ENCODE measurements at places on chromosomes 4 and X.

DNA sequence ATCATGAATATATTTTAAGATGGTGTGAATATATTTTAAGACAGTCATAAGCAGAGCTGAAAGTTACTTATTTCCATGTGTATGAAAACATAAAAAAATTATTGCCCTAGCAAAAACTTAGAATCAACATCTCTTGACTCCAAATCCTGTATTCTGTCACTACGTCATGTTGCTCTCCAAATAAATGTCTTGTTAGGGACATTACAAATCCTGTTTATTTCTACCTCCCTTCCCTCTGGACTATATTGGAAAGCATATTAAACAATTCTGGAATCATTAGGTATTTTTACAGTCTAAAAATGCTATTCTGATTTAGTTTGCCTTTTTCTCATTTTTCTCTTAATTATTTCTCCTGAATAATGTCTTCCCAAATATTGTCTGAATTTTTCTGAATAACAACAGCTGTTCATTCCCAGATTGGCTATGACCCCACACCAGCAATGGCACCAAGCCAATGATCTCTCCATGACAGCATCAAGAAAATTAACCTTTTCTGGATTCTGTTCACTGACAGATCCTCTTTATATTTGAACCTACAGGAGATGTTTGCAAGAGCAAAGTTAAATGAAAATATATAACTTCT, 523.1 kb downstream of the IQCM start:
- DNase-seq: no peak

DNA sequence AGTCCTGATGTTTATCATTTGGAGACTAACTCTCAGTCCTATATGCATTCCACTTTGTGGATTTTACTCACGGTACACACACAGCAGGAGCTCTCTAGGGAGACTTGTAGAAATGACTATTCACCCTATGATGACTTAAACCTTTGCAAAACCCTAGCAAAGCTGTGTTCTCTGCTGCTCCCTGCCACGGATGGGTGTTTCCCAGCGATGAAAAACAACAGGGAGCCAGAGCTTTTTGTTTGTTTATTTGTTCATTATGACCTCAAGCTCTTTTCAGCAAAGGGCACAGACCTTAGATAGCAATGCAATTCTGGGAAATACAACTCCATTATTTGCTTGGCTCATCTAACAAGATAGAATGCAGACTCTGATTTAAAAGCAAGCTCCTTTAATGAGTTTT, 156.6 kb downstream of the GRIA3 start:
- DNase-seq: no peak

GRCh38 chr4:1887052-1887451, 15.9 kb downstream of the NSD2 start:
- no peak for DNase-seq

DNA sequence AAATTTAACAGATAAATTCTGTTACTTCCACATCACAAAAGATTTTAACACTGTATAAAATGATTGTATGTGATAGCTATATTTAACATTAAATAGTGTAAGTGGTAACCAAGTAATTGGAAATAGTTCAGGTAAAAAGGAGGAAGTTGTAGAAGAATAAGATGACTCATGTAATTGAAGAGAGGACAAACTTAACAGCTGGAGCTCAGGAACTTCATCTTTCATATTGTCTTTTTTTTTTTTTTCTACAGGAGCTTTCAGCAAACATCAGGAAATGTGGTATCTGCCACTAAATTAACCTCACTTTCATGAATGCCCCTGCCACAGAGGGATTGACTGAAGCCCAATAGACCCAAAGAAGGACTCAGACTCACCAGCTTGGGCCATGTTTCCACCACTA, 188.4 kb upstream of the VEGFC start:
- no peak for DNase-seq

DNA sequence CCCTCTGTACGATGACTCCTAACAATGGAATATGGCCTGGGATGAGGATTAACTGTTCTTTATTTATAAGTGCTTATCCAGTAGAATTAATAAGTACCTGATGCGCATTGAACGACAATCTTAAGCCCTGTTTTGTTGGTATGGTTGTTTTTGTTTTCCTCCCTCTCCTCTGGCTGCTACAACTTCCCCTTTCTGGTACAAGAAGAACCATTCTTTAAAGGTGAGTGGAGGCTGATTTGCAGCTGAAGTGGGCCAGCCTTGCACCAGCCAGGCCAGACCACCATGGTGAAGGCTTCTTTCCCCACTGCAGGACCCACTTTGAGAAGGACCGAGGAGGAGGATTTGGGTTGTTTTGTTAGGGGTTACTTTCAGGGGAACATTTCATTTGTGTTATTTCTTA, 113.3 kb downstream of the PARM1 start:
- no peak for DNase-seq

DNA sequence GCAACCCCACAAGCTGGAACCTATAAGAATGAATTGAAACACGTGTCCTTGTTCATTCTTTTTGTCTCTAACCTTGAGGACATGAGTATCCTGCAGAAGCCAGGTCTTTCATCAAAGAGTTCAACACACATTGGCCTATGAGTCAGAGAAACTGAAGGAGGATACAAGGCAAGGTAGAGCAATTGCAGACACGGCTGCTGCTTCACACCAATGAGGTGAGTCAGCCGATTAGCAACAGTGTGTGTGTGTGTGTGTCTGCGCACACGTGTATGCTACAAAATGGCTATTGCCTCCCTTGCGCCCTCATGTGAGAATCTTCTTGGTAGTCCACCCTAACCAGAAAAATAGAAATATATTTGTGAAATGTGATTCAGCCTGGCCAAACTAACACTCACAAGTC, 1477.7 kb upstream of the IGFBP7 start:
- DNase-seq: no peak

DNA sequence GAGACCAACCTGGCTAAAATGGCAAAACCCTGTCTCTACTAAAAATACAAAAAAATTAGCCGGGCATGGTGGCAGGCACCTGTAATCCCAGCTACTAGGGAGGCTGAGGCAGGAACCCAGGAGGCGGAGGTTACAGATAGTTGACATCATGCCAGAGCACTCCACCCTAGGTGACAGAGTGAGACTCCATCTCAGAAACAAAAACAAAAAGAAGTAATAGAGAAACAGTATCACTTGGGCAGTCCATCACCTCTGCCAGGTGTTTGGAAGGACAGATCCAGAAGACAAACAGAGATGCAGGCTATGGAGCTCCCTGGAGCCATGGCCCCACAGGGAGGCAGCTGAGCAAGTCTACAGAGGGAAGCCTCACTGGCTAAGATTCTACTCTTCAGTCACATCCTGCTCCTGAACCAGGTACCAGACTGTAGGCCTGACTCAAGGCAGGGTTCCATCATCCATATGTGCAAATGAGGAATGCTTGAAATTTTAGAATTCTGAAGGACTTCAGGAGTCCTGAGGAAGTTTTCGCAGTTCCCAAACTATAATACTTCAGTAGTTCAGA, 81.4 kb upstream of the CPEB2 start:
- no peak for DNase-seq

GRCh38 chr4:138891631-138892031, 124.0 kb upstream of the NOCT start:
- no peak for DNase-seq
